ENCODE measurements at places on chromosomes 6 and 20.

GRCh38 chr6:56551409-56552120, 91.1 kb downstream of the DST start:
- DNase-seq, result no peak

GRCh38 chr20:38342713-38343310, 3.5 kb upstream of the LBP start:
- no peak for DNase-seq

DNA sequence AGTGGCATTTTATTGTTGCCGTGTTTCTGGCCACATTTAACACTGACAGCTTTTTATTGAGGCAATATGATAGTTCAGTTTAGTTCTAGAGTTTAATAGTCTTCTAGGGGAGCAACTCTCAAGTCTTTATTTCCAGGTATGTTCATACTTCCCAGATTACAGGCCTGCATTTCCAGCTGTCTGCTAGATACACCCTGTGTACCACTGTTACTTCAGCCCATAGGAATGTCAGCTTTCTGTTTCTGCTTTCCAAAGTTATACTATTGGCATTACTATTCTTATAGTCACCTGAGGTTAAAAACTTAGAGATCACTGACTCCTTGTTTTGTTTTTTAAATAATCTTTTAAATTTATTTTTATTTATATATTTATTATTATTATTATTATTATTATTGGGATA, 7.6 kb downstream of the ZNF451 start:
- no peak for DNase-seq

GRCh38 chr6:143368426-143368825, 82.1 kb downstream of the ADAT2 start:
- peak; percentile 12 for DNase-seq

DNA sequence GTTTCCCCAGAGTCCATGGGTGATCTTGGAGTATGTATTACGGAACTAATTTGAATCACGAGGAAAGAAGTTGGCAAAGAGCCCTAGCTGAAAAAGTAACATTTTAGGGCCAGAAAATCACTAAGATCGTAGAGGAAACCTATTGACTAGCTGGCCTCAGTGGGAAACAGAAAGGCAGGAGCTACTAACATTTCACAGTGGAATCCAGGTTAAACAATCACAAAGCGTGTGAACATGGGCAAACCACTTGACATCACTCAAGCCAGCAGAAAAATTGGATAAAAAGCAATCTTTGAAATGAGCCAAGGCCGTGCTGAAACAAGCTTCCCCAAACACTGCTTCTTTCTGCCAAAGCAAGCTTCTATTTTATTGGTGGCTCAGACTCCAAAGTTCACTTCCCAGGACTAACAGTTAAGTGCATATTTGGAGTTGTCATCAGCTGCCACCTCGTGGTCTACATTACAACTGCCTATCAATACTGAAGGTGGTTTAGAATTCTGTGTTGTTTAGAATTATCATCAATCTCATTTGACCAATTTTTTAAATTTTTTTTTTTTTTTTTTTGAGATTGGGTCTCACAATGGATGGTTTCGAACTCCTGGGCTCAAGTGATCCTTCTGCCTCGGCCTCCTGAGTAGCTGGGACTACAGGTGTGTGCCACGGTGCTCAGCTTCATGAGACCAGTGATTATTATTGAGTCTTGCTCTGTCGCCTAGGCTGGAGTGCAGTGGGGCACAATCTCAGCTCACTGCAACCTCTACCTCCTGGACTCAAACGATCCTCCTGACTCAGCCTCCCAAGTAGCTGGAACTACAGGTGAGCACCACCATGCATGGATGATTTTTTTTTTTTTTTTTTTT, 10.6 kb downstream of the RPS10 start:
- DNase-seq, result peak; percentile 25

DNA sequence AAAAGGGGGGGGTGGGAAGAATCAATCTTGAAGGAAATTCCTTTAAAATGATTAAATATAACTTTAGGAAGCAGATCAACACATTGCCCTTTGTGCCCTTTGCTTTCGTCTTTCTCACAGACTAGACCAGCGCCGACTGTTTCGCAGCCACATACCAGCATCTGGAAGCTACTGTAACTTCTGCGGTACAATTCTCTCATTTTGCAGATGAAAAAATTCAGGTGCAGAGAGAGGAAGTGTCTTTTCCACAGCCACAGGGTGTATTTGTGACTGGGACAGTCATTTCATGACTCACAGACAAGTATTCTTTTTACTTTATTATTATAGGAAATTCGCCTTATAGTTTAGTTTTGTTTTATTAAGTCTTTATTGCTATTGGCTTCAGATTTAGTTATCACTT, 84.2 kb downstream of the UST start:
- DNase-seq, result peak; percentile 28

- no peak for DNase-seq
Observed at GRCh38 chr6:18391023-18391422, 3.9 kb downstream of the RNF144B start.

GRCh38 chr6:42047213-42047590, 3.1 kb upstream of the TAF8 start:
- DNase-seq, result no peak

DNA sequence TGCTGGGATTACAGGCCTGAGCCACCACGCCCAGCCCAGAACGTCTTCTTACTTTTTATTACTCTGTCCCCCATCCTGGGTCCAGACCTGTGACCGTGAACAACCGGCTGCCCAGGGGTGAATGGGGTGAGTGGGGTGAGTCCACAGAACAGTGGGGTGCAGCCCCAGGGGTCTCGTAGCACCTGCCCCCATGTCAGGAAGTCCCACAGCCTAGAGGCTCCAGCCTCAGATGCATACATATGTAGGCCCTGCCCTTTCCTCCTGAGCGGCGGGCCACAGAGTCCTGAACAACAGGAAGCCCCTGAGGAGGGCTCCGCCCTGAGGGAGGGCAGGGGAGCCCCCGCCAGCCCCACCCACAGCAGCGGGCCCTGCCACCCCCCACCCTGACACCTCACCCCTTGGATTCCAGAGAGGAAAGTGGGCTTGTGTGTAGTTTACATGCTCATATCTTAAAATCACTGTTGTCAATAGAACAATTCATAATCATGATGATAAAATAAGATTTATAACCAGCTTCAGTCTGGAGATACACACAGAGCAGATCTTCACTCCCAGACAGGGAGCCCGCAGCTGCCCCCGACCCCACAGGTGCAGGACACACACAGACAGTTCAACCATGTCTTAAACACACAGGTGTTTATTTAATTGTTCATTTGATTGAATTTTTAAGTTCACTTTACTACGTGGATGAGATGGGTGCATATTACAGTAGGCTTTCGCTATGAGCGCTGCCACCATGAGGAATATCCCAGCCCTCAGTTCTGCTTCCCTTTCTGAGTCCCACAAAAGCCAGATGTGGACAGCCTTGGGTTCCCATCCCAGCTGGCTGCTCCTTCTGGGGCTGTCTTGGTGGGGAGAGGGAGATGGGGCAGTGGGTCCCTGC, 12.4 kb upstream of the GMEB2 start:
- peak; percentile 81 for DNase-seq

- no peak for DNase-seq
Observed at GRCh38 chr6:17004269-17004668, 97.6 kb upstream of the STMND1 start.

DNA sequence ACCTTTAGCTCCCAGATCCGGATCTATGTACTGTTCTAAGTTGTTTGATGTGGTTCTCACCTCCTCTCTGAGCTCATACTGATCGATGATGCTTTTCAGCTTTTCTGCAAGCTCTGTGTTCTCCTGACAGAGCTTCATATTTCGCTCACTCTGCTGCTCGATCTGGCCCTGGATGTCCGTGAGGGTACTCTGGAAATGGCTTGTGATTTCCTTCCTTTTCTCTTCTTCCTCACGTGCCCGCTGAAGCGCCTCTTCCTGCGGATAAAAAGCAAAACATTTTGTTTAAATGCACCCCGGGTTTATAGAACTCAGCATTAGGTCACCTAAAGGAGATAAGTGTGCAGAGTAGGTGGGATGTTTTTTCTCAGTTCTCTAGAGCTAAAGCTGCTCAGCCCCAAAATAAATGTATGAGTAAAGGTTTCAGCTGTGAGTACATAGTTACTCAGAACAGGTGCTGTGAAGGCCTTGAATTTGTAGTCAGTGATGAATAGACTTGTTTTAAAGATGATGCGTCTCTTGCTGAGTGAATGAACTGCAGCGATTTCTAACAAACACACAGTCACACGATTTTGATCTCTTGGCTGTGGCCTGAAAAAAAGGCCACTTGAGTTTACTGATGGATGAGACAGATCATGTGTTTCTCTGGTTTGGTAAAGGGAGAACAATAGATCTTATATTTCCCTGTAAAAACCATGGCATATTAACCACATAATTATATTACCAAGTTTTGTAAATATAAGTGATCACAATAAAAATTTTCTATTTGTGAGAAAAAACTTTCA, 29.1 kb downstream of the TXLNB start:
- no peak for DNase-seq

GRCh38 chr20:17914957-17915356, 53.6 kb downstream of the SNX5 start:
- no peak for DNase-seq

DNA sequence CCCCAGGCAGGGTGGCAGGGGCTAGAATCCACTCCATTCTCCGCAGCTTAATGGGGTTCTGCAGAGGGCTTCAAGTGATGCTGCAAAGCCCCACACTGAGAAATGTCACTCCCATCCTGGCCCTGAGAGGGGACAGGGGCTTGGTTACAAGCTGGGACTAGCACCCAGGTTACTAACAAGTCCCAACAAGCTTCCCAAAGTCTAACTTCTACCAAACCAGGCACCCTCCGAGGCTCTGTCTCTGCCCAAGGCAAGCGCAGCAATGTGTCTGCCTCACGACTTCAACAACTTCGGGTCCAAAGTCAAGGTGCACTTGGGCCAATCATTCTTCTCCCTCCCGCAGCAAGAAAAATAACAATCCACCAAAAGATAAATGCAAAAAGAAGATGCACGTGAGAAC, 45.6 kb downstream of the NFATC2 start:
- DNase-seq, result no peak

- DNase-seq, result peak; percentile 73
Observed at GRCh38 chr20:47487175-47487917, 14.3 kb upstream of the NCOA3 start.

DNA sequence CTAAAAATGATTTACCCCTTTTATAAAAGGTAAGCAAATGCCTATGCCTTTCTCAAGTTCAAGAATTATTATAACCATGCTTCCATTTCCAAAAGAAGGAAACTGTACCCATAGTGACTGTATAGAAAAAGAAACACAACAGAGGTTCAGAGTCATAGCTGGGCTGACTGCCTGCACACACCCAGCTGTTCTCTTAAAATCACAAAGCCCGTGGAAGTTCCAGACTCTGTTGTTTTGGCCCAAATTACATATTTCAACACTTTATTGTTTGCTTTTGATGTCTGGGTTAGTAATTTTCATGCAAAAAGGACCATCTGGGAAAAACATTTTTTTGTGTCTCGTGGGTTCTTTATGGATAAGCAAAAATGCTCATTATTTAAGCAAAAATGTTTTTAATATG, 99.2 kb downstream of the LCA5 start:
- no peak for DNase-seq

GRCh38 chr6:105259913-105260889, 80.4 kb upstream of the POPDC3 start:
- DNase-seq, result no peak

DNA sequence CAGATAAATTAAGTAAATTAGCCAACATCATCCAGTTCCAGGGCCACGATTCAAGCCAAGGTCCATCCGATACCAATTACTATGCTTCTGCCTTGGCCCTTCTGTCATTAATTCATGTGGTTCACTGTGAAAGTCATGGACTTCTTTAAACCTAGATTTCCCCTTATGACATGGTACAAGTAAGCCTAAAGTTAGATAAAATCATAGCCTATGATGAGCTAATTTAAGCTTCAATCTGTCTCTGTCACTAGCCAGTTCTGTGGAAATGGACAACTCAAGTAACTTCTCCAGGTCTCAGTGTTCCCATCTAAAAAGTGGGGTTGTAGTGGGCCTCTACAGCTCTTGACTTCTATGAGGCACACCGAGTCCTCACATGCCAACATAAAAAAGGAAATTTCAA, 225.5 kb upstream of the MARCKS start:
- no peak for DNase-seq

DNA sequence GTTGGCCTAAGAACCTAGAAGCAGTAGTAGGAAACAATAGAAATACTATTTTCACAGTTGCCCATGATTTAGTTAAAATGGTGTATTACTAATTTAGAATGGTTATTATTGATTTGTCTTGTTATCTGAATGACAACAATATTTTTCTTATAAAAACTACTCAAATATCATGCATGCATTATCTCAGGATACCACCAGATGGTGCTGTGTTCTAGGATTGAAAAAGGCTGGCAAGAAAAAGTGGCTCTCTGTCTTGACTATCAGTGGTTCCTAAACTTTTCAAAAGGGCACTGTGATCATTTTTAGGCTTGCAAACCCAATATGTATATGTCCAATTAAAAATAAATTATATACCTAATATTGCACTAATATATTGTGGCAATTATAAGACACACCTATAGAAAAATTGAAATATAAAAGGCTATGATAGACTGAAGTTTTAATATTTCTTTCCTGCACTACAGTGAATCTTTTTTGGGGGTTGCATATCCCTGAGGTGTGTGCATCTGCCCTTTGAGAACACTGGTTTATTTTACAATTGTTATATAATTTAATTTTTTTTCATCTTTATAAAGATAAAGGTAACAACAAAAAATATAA, 131.7 kb upstream of the MLIP start:
- no peak for DNase-seq

DNA sequence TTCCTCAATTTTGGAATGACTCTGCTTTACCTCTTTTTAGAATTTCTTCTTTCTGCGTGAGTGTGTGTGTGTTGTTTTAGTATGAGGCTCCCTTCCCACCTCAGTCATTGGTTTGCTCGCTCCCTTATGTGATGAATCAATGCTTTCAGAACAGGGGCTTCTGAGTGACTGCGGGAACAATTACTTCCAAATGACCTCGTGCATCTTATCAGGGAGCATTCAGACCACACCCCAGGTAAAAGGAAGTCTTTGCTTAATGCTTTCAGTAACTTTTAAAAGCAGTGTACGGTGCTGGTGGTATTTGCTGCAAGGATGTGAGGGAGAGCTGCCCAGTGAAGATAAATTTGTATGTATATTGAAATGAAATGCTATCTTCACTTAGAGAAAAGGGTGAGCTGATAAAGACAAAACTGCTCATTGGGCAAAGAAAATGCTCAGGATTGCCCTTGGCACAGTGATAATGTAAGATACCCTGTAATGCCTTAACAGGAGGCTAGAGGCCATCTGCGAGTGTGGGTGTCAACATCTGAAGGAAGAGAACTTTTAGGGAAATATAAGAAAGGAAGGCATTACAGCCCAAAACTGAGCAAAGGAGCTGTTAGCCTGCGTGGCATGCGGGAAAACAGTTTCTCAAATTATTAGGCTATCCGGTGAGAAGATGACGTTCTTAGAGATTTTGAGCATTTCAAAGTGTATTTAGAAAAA, at the start of gene MLIP:
MLIP (plus strand) TSS at position 103 of the 705 bp plus-strand sequence; CDS start at position 140, 37 bp downstream.
- DNase-seq, result no peak

DNA sequence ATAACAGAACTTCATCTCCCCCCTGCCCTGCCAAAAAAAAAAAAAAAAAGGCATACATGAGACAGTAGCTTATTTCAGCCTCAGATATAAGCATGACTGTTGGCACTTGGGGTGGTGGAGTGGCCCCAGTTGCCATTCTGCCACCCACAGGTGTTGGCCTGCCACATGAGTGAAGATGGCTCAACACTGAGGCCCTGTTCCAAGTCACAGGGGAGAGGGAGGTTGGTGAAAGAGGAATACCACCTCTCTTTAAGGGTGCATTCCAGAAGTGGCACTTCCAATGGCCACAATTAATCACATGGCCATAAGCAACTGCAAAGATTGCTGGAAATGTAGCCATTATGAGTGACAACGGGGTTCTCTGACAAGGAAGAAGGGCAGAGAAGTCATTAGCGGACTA, 61.9 kb upstream of the JARID2 start:
- peak; percentile 23 for DNase-seq

Measured in stimulated activated naive CD8-positive, alpha-beta T cell treated with anti-CD3 and anti-CD28 coated beads, Interleukin-15, amount 100 ng/mL, for 72 hours (primary cell).